Activated CD4-positive, alpha-beta T cell treated with anti-CD3 and anti-CD28 coated beads for 24 hours (primary cell): ENCODE measurements at places on chromosomes 2 and 18.

- DNase-seq = no peak
Measured at GRCh38 chr2:73255907-73256617, 22.0 kb downstream of the CCT7 start.

- no peak for DNase-seq
Measured at GRCh38 chr2:73114273-73114867, 1.6 kb upstream of the RAB11FIP5 start.

DNA sequence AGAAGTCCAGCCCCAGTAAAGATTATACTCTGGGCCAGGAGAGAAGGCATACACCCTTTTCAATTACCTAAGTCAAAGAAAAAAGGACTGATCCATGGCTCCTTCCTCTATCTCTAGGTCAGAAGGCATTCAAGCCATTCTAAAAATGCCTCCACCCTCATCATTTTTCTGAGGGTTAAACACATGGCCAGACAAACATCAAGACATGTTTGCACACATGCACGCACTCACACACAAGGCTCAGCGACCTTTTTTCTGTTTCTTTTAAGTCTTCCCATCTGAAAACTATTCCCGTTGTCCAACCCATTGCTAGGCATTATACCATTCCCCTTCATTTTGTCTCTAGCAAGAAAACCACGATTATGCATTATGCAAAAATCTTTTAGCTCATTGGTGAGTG, 126.6 kb downstream of the EN1 start:
- no peak for DNase-seq

DNA sequence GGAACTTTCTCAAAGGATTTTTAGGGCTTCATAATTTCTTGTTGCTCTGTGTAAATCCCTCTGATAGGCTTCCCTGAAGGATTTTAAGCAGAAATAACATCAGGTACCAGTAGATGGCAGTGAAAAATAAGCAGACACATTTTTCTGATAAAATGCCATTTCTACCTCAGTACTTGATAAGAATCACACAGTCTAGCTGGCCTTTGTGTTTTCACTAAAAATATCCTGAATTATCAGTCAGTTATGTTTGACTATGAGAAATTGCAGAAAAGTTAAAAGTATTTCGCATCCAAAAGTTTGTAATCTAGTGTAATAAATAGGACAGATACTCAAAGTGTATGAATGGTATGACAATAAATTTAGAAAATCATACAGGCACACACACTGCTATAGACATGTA, 68.7 kb downstream of the DNAJC10 start:
- DNase-seq = no peak

- DNase-seq = no peak
Measured at GRCh38 chr2:27888790-27889189, 1.4 kb downstream of the RBKS start.
